ENCODE measurements at places on chromosomes 2 and 18. TPM values are rescaled to one million over a fixed set of nuclear protein-coding genes. Genes with fewer than 3 reads are reported as not detected.

Gene HOXD10
- polyA plus RNA-seq: 155 TPM

DNA sequence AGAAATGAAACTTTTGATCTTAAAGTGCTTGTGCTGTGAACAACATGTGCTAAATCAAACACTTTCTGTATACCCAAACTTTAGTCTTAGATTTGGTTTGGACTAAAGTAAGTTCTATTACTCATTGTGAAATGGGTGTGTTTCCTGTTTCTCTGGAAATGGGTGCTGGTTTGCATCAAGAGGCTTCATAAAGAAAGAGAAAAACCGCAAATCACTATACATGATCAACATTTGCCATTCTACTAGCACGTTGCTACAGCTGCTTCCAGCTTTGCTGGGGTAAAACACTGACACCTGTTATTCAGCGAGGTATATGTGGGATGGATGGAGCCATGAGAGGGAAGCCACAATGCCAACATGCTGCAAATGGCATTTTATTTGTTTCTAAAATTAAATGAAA is 547.0 kb upstream of the ACVR2A start:
- DNase-seq: no peak

- DNase-seq: no peak
Observed at GRCh38 chr18:50973367-50974126, 5.7 kb downstream of the ELAC1 start.

Gene C2orf80
- 0.85 TPM for polyA plus RNA-seq

GRCh38 chr2:101012706-101013181 is 10.7 kb downstream of the RPL31 start:
- no peak for DNase-seq

DNA sequence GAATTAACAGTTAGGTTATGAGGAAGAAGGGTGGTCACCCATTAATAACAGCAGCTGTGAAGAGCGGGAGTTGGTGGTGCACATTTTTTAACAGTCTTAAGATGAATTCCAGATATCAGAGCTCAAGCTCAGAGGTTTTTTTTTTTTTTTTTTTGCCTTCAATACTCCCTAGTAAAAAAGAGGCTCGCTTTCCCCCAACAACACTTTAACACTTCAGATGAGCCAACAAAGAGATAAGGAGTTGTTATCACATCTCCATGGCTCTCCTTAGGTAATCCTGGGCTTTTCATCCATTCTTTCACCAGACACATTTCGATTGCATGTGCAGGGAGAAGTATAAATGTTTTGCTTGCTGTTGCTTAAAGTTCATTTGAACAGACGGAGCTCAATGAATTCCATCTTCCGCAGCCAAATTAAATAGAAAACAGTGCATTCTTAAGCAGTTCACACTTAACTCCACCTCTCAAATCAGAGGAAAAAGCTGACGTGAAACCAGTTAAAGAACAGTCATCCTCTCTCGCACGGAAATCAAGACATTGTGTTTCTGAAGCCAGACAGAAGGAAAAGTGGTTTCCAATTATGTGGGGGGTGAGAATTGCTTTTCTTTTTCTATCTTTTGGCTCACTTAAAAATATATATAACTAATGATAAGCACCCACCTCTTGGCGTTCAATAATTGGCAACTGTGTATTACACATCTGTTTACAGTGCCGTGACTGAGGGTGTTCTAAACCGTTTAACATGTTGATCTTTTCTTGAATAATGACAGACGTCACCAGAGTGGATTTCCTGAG is 118.2 kb downstream of the ZNF521 start:
- no peak for DNase-seq

DNA sequence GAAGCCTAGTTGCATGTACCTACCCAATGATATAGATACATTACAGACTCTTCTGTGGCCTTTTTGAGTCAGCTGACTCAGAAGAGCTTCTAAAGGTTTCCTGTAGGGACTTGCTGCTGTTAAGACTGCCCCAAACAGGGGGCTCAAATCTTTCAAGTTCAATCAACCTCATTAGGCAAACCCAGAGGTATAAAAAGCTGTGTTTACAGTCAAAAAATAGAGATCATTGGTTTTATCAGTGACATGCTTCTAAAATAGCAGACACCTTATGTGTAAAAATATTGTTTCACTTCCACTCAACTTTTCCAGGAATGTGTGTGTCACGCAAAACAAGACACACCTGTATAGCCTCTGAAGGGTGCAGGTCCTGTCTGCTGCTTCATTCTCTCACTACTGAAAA is 624.3 kb upstream of the FANCL start:
- DNase-seq: no peak

GRCh38 chr2:145352484-145352883 is 832.6 kb upstream of the ZEB2 start:
- no peak for DNase-seq

Gene TTN
- polyA plus RNA-seq: 1.0 TPM

DNA sequence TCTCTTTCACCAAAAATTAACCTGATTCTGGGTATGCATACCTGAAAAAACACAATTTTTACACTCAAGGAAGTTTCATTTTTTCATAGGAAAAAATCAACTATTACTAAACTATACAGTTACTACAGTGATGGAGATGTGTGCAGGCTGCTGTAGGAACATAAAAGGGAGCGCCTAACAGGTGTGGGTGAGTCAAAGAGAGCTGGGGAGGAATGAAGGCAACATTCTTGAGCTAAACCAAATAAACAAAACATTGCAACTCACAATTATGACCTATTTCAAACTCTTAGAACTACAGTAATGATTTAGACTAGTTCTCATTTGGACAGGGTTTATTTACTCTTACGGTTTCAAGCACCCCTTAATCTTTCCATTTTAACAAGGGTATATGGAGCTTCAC is 13.4 kb upstream of the CLASP1 start:
- DNase-seq: no peak

- DNase-seq: no peak
Observed at GRCh38 chr2:157182834-157183396, 74.6 kb upstream of the GALNT5 start.

GRCh38 chr2:164840458-164840929 is 1.1 kb downstream of the COBLL1 start:
- no peak for DNase-seq

DNA sequence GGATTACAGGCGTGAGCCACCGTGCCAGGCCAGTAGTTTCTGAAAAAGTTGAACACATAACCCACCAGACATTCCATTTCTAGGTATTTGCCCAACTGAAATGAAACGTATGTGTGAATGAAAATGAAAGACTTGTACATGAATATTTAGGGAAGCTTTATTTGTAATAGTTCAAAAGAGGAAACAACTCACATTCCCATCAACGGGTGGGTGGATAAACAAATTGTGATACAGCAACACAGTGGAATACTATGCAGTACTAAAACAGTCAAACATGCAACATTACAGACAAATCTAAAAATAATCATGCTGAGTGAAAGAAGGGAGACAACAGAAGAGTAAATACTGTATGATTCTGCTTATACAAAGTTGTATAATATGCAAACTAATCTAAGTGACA is 46.8 kb downstream of the TMEM131 start:
- no peak for DNase-seq

DNA sequence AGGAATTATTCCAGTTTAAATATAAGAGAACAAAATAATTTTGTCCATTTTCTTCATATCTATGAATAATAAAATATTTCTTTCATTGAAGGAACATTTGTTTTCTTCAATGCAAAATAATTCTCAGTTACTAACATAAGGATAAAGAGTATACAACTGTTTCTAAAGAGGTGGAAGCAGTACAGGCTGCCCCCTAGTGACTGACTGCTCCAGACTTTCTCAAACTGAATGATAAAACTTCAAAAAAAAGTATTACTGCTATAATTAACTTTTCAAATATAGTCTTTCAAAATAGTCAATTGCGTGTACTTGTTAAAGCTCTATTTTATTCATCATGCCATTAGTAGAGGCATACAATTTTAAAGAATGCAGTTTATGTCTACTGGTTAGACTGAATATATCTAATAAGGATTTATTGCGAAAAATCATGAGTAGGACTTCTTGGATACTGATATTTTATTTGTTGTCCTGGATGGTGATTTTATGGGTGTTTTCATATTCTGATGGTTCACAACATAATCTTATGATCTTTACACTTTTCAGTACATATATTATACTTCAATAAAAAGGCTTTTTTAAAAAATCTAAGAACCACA is 100.1 kb downstream of the WDPCP start:
- no peak for DNase-seq

DNA sequence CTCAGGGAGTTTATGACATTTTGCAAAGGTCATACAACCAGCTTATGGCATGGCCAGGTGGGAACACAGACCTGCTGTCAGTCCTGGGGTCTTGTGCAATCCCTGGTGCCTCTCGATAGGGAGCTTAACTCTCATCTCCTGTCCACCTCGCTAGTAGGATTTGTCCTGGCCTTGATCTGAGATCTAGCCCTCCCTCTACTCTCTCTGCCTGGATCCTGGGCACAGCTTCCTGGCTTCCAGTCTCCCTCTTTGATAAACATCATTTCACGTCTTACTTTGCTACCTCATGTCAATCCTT is 13.8 kb downstream of the GALR1 start:
- no peak for DNase-seq

DNA sequence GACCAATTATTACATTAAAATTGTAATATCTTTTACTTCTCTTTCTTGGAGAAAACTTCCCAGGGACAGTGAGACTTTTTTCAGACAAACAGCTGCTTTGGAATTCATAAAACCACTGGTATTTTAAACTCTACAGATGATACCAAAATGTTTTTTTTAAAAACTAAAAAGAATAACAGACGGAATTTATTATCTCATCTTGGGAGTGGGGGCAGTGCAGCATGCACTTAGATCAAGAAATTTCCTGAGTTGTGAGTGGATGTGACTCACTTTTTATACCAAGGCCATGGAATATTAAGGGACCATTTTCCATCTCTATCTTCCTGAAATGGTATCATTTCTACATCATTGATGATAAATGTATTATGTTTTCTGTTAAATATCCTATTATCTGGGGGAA is 422.8 kb upstream of the HNRNPA3 start:
- DNase-seq: no peak

DNA sequence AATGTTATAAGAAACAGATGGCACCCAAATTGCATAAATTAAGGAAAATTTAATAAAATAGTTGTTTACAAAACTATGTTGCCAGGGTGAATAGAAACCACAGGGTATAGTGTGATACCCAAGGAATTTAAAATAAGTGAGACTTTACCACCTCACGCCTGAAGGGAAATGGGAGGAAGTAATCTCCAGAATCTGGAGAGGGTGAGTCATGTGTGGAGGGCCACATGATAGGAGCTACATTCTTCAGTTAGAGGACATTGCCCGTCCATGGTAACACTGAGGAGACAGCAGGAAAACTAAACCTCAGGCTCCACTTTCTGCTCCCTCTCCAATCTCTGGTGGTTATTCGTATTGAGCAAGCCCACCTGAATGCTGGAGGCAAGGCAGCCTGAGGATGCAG is 97.2 kb upstream of the NXPH2 start:
- DNase-seq: no peak

- DNase-seq: peak; percentile 12
Observed at GRCh38 chr2:42722320-42723190, 41.4 kb downstream of the OXER1 start.

DNA sequence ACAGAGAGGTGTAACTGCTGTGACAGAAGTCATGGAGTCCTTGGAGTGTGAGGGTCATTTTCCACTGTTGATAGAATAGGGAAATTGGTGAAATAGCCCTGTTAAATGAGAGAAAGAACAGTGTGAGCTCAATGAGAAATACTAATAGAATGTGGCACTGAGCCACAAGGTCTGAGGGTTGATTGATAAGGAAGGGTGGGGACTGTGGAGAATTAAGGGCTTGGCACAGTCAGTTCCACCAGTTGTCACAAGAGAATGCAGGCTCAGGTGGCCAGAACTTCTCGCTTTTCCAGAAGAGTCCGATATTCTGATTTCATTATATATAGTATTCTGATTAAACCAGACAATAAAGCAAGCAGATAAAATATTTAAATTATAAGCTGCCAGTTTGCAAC is 9.1 kb upstream of the IL1RN start:
- no peak for DNase-seq

Gene DNAH7
- polyA plus RNA-seq: 7.5 TPM

Gene DSG1
- polyA plus RNA-seq: 0.06 TPM

DNA sequence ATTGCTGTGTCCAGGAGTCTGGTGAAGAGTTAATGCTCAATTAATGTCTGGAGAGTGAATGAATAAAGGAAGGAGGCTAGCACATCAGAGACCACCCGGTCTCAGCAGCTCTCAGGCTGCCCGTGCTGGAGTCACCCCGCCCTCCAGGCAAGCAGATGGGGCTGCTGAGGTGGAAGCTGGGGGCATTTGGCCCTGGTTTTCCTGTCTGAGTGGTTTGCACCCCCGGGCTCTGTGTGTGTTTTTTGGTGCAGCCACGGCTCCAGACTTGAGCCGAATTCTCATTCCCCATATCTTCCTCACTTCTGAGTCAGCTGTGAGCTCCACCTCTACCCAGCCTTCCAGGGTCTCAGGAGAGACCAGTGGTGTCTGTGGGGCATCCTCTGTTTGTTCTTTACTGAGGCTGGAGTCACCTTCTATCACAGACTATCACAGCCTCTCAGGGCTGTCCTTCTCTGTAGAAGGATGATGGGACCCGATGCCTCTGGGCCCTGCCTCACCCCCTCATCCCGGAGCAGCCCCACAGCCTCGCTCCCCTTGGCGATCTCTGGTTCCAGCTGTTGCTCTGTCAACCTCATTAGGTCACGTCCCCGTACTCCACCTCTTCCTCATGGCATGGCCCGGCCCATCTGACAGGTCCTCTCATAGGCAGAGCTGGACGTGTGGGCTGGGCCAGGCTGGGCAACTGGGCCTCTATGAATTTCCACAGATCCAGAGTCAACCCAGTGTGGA is 60.8 kb downstream of the HS1BP3 start:
- DNase-seq: no peak

DNA sequence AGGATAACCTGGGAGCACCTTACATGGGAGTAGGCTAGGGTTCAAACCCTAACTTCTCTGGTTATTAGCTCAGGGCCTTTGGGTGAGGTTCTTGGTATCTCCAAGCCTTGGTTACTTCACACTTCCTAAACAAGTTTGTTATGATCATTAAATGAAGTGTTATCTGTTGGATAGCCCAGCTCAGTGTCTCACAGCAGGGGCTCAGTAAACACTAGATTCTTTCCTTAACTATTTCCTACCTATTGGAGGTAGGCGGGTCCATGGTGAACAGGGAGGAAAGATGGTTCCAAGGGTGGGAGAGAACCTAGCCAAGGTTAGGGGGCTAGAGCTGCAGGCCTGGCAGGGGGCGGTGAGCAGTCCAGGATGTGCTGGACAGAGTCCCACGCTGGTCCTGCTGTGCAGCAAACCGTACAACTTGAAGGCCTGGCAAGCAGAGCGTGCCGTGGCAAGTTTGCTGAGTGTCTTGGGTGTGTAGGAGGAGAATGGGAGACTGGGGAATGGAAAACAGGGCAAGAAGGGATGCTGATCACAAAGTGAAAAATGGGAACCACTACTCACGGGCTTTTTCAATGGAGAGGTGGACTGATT is 259.1 kb downstream of the PRKCE start:
- DNase-seq: no peak

GRCh38 chr2:122194546-122194945 is 439.1 kb downstream of the TSN start:
- no peak for DNase-seq

Gene STPG4
- not detected for polyA plus RNA-seq

- no peak for DNase-seq
Observed at GRCh38 chr2:222159221-222159620, 139.6 kb downstream of the PAX3 start.

Gene ANKRD30BL
- 0.22 TPM for polyA plus RNA-seq

Gene UGT1A3
- not detected for polyA plus RNA-seq

- no peak for DNase-seq
Observed at GRCh38 chr2:36513661-36514060, 84.3 kb downstream of the FEZ2 start.

Data from right renal cortex interstitium (tissue), 3 donors.